Activated effector memory CD4-positive, alpha-beta T cell treated with Interleukin-2 at 50 U/mL for 16 hours (primary cell): ENCODE measurements at places on chromosomes 2 and 18.

DNA sequence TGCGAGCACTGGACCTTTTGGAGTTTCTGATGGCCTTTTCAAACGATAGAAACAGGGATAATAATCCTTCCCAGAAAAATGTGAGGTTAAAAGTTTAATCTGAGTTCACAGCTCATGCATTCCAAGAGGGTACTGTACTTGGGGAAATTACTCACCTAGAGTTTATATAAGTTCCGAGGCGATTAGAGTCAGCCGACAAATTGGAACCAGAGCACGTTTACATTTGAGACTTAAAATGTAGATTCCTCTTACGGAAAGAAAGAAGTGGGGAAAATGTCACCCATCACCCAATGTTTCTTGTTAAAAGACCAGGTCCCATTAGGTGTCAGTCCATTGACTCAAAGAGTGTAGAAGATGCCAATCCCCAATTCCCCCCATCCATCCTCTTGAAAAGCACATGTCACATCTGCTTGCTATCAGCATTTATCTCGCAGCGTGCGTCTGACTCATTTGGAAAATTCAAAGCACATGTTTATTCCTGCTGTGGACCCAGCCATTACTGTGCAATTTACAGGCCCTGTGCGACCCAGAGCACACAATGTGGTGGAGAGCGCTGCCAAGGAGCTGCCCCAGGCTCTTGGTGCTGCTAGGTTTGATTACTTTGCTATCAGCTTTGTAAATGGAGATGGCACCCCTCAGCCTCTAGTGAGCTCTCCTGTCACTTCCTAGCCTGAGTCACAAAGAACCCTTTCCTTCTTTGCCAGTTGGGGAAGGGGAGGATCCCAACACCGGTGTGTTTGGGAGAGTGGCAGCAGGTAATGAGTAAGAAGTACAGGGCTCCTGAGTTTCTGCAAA, 104.8 kb downstream of the COLEC12 start:
- DNase-seq: no peak

DNA sequence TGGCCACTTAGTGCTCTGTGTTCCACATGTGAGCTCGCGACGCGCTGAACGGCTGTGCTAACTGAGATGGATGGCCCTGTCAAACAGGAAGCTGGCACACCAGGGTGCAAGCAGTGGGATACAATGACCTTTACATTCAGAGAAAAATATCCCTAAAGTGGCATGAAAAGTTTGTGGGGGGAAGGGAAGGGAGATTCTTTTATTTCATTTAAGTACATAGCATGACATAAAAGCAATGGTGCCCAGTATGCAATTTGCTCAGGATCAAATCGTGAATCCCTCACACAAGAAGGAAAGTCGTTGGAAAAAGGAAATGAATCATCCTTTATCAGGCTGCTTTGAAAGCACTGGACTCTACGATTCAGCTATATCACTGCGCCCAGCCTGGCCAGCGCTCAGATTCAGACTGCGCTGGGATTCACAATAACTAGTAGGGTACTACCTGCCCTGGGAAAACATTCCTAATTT, 26.0 kb downstream of the SATB2 start:
- DNase-seq: no peak

DNA sequence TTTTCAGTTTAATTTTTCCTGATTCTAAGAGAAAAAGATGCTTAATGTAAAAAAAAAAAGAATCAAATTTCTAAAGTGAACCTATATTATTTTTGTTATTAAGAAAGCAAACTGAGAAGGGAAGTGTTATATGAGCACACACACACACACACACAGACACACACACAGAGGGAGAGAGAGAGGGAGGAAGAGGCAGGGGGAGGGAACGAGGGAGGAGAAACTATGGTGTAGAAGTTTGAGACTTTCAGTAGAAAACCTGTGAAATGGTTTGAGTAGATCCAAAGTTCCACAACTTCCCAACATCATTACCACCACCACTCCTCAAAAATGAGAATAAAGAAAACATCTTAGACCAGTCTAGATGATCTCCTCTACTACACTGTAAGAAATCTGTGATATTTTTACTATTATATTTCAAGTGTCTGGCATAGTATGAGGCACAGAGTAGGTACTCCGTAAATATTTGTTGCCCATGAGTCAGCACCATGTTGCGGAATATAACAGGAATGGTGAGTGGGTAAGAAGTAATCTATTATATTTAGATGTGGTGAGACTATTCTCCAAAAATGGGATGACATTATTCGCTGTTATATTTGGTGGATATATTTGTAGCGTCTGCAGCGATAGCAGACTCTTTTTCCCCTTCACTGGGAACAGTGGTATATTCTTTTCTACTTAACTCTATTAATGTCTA, 149.4 kb upstream of the DNMT3A start:
- DNase-seq: no peak

GRCh38 chr2:31227110-31227509, 6.8 kb upstream of the EHD3 start:
- no peak for DNase-seq

- no peak for DNase-seq
These were observed 143.0 kb downstream of the ACOXL start for GRCh38 chr2:110875384-110875725.

DNA sequence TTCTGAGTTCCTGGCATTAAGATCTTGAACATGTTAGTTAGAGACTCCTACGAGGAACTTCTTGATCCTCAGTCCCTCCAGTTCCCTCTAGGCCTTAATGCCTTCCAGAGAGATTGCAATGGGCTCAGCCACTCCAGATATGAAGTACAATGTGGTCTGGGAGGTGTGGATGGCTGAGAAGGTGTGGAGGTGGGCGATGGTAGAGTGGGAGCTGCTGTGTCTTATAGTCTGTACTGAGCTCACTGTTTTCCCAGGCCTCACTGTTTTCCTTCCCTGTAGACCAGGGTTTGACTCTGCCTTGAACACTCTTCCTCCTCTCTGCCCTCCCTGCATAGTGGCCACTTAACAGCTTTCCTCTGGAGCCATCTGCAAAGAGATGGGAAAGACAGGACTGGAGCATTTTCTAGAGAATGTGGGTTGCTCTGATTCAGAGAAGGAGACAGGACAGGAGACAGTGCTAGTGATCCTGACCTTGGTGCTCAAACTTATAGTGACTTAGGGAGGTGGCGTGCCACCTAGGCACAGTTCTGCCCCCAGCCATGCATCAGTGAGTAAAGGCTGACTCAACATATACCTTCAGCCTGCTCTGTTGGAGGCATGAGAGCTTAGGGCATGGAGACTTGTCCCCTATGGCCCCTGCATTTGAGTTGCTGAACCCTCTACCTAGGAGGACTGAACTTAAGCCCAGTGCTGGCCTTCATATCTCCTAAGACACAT, 129.7 kb downstream of the TDRD15 start:
- no peak for DNase-seq

GRCh38 chr2:163613266-163613731, 122.5 kb downstream of the FIGN start:
- DNase-seq: no peak

- DNase-seq: no peak
These were observed 47.0 kb downstream of the FAM117B start for GRCh38 chr2:202681688-202682205.

DNA sequence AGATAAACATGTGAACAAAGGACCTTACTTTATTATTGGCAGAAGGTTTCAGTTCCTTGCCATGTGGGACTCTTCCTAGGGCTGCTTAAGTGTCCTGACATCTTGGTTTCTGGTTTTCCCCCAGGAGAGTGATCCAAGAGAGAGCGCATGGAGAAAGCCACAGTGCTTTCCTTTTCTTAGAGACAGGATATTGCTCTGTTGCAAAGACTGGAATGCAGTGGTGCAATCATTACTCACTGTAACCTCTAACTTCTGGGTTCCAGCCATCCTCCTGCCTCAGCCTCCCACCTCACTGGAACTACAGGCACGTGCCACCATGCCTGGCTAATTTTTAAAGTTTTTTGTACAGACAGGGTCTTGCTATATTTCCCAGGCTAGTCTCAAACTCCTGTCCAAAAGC, 38.1 kb upstream of the TCF7L1 start:
- no peak for DNase-seq
